ENCODE measurements at places on chromosomes 12 and 14.

- DNase-seq, result no peak
Measured at GRCh38 chr14:40386433-40386832, 954.2 kb upstream of the FBXO33 start.

DNA sequence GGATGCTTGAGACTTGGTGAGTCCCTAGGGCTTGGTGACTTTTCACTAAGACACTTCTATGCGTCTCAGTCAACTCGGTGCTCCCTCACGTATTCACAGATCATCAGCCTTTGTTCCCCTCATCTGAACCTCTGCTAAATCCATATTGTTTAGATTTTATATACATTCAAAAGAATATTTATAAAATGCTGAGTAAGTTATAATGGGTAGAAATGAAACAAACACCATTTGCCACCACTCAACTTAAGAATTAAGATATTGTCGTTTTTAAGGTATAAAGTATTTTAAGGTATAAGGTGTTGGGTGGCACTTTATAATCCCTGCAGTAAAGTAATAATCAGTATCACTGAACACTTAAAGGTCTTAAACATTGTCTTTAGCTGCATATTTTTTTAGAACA, 103.0 kb downstream of the TTLL5 start:
- DNase-seq, result no peak

DNA sequence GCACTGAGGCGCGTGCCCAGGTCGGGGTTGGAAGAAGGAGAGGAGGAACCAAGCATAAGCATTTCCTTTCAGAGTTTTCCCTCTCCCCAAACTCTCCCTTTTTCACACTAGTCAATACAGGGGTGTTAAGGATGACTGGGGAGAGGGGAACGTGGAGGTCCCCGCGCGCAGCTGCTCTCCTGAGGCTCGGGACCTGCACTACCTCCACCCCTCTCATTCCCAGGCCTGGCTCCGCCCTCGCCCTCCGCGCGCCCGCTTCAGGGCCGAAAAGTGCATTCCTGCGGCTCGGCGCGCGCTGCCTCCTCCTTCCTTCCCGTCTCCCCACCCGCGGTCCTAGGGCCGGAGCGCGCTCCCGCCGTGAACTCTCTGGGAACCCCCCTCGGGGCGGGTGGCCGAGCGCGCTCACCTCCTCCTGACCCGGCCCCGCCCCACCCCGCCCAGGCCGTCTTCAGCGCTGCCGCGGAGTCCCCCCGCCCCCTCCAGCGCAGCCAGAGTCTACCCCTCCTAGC, 11.3 kb downstream of the RARG start:
- DNase-seq, result peak; percentile 72

DNA sequence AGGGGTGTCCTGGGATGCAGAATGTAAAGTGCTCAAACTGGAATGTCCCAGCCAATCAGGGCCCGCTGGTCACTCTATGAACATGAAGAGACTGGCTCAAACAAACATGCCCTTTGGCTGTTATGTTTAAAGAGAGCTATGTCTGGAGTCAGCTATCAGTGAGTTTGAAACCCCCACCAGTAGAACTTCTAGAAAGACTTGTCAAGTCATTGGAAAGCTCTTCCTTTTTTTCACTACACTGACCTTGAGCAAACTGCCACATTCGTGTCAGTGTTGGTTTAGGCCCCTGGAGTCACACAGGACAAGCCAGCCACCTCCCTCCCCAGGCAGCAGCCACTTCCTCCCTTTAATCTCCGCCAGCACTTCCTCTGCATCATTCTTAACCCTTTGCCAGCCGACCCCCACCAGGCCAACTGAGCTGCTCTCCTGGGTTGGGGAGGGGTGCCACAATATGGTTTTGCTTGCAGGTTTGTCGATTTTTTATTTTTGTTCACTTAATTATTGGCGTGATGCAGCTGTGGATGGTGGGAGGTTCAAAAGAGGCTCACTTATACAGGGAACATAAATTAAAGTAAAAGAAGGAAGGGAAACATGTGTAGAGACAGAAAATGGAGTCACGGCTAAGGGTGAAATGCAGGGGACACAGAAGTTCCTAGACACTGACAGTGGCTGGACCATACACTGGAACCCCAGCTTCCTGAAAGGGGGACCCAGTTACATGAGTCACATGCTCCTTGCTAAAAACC, 25.3 kb downstream of the CMKLR1 start:
- DNase-seq, result no peak

- DNase-seq, result no peak
Measured at GRCh38 chr12:66549050-66549389, 129.9 kb downstream of the GRIP1 start.

- DNase-seq, result no peak
Measured at GRCh38 chr14:25237845-25238244, 187.9 kb upstream of the STXBP6 start.

GRCh38 chr12:78240827-78241226, 410.1 kb downstream of the NAV3 start:
- no peak for DNase-seq

DNA sequence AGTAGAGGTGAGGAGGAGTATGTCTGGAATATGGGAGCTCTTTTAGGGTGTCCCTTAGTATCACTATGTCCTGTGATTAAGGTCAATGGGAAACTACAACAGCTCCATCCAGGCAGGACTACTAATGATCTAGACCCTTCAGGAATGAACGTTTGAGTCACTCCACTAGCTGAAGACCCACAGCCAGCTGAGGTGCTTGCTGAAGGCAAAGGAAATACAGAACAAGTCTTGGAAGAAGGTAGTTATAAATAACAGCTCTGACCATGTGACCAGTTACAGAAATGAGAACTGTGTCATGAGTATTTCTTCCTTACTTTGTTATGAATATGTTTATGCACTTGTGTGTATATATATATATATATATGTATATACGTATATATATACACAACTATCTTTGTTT, 40.5 kb upstream of the USP44 start:
- no peak for DNase-seq

GRCh38 chr12:62635649-62636048, 169.0 kb downstream of the MON2 start:
- DNase-seq, result no peak

- no peak for DNase-seq
Measured at GRCh38 chr14:68469208-68469713, 323.6 kb downstream of the ZFP36L1 start.

- no peak for DNase-seq
Measured at GRCh38 chr14:72552236-72552635, 341.7 kb downstream of the DPF3 start.

DNA sequence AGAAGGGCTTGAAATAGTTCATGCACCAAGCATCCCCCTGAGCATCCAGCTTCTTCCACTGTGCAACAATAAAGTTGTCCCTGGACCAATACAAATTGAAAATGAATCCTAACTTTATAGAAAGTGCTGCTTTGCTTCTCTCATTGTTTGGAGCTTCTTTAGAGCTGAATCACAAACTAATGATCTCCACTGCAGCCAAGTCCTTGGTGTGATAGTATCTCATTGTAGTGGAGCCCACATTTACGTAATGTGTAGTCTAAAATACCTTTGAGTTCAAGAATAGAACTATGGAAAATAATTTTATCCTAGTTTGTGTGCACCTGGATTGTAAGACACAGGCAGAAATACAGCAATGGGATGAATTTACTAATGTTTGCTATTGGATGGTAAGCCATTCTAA, 319.9 kb downstream of the EGLN3 start:
- DNase-seq, result no peak

GRCh38 chr14:71168564-71169427, 261.5 kb downstream of the PCNX1 start:
- no peak for DNase-seq

DNA sequence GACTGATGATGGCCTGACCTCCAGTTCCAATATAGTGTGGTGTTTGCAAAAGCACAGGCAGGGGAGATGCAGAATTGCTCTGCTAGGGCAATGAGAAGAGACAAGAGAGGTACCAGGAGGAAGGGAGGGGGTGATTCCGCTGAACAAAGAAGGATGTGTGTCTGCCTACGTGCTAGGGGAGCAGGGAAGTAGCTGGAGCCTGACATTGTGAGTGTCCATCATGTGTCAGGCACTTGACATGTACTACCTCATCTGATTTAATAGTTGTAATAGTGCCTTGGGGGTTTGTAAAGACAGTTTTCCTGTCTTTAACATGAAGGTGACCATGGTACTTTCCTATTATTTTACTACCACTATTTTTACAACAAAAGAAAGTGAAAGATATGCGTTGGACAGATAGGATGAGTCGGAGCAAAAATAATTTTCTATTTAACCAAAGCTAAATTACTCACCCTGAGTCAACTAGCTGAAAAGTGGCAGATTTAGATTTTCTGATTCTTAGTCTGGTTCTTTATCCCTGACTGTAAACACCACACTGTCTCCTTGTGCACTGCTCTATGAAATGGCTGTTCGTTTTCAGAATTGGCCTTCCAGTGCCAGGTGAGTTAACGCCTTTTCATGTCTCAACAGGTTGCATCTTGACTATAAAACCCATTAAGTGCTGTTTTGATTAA, 33.7 kb upstream of the TEAD4 start:
- DNase-seq, result no peak

DNA sequence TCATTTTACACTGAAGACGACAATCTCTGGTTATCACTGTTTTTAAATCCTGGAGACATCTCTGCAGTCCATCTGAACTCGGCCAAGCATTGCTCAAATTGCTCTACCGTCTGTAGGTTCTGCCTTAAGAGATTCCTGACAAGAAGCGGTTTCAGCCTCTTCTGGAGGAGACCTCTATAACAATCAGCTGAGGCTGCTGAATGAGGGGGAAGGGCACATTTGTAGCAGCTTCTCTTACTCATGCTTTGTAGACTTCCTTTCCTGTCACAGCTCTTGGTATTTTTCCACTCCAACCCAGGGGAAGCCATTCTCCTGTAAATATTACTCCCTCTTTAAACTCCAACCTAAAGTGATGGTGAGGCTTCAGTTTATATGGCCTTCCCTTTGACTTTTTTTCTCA, 3.0 kb downstream of the ARG2 start:
- DNase-seq, result no peak

GRCh38 chr14:58638231-58639197, 752 bp downstream of the DACT1 start:
- DNase-seq, result peak; percentile 23

- no peak for DNase-seq
Measured at GRCh38 chr14:91112194-91112593, 1.7 kb upstream of the DGLUCY start.

DNA sequence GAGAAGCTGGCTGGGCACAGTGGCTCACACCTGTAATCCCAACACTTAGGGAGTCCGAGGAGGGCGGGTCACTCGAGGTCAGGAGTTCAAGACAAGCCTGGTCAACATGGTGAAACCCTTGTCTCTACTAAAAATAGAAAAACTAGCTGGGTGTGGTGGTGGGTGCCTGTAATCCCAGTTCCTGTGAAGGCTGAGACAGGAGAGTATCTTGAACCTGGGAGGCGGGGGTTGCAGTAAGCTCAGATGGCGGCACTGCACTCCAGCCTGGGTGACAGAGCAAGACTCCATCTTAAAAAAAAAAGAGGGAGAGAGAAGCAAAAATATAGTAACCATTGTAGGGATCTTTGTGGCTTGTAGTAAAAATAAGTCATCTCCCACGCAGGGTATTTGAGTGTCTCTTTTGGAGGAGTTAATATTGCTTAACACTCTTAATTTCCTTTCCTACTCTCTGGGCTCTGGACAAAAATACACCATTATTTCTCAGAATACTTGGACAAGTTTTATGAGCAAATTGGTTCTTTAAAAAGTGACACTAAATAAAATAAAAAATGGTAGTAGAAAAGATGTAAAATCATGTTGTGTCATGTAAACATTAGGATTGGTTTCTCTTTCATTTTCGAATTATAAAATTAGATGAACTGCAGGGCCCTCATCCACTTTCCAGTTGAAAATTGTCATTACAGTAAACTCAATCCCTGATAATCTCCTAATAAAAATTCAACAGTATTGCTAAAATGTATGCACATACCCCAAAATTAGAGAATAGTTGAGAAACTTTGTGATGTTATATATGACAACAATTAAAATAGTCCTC, 61.1 kb upstream of the C12orf71 start:
- DNase-seq, result no peak

All from hypothalamus (tissue), 51 donors.